ENCODE measurements at places on chromosomes 13 and 19.
A peak's percentile ranks its signal among the peaks of the same experiment; 100 is the strongest.

DNA sequence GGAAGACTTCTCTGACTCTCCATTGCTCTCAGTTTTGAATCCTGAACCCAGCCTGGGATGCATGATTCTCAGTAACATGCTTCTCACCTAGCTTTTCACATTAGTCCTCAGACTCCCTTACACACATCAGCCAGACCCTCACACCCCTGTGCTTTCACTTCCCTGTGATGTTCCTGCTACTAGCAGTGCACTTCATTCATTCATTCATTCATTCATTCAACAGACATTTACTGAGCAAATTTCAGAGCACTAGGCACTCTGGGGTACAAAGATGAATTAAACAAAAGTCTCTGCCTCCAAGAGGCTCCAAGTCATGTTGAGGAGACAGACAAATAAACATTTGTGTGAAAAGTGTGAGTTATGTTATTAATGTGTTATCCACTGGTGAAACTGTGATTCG, 145.2 kb downstream of the RXFP2 start:
- DNase-seq: no peak

- DNase-seq: no peak
Measured at GRCh38 chr13:48411841-48412531, 927 bp downstream of the LPAR6 start.

- DNase-seq: no peak
Measured at GRCh38 chr13:114089751-114090400, 42.5 kb downstream of the RASA3 start.

GRCh38 chr19:6482343-6482686, 728 bp upstream of the DENND1C start:
- DNase-seq: no peak

- peak; percentile 43 for DNase-seq
Measured at GRCh38 chr13:89212186-89212585, 1541.0 kb downstream of the SLITRK5 start.

GRCh38 chr13:108120856-108121255, 94.5 kb downstream of the LIG4 start:
- DNase-seq: no peak

GRCh38 chr13:43150369-43151207, 127.2 kb downstream of the DNAJC15 start:
- DNase-seq: peak; percentile 47

GRCh38 chr19:57099199-57099661, 20.6 kb upstream of the USP29 start:
- DNase-seq: peak; percentile 23

GRCh38 chr19:19185853-19186740, 5.9 kb downstream of the BORCS8 start:
- peak; percentile 60 for DNase-seq

DNA sequence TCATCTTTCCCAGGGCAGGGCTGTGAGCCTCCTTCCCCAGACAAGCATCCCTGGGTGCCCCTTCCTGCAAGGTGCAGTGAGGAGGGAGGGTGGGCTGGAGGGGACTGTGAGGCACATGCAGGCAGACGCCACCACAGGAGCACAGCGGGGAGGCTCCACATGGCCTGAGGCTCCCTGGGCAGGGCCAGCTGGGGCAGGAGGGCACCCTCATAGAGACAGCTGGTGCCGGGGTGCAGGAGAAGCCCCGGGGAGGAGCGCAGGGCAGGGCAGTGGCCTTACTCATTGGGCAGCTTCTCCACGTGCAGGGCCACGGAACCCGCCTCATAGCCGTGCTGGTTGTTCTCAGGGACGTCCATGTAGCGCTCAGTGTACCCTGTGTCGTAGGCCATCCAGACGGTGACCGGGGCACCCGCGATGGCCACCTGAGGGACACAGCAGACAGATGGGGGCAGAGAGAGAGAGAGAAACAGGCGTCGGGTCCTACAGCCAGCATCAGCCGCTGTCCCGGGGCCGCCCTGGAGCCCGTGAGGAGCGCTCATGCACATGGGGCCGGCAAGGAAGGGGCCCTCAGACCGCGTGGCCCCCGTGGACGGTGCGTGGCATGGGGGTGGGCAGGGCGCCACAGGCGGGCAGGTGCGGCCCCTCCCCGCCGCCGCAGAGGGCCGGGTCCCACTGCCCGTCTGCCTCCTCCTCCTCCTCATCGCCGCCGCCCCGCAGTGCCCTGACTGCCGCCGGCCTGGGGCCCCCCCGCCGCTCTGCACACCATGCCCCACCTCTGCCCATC, 12.5 kb upstream of the MYDGF start:
- no peak for DNase-seq

DNA sequence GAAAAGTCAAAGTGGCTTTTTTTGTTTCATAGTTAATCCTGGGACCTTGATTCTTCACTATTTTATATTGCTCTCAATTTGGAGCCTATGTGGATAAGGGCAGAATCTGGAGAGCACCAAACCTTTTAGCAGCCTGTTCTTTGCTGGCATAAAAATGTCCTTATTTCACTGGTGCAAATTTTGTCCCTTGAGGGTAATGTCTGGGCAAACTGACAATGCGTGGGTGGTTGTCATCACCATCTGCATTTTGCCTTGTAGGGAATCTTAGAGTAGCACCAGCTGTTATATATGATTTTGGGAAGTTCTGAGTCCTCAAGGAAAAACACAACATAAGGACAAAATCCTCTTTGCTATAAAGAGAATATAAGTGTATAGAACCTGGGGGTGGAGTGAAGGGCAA, 336.9 kb upstream of the HTR2A start:
- DNase-seq: no peak

GRCh38 chr19:48711106-48711662, 8.3 kb downstream of the MAMSTR start:
- DNase-seq: no peak

All from COR-L47 (cell line).